ENCODE measurements at places on chromosomes 5 and 9.

DNA sequence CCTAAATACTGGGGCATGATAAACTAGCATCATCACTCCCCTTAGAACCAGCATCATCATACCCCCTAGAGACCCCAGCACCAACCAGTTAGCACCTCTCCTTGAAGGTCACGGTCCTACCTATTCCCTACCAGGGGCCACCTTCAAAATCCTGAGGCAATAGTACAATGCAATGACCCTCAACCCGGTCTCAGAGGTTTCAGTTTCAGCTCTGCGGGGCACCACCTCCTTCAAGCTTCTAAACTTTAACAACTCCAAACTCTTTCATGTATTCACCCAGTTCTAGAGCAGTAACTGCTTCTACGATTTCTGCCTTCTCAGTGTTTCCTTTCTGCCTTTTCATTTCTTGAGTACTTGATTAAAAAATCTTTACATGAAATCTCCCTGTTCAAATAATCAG, 130.1 kb upstream of the EPB41L4A start:
- no peak for DNase-seq

- no peak for DNase-seq
Measured at GRCh38 chr5:148860599-148860998, 34.2 kb downstream of the ADRB2 start.

GRCh38 chr5:176739461-176740051, 70.8 kb upstream of the UNC5A start:
- DNase-seq = no peak

- DNase-seq = no peak
Measured at GRCh38 chr5:85931220-85931619, 686.5 kb upstream of the COX7C start.

- no peak for DNase-seq
Measured at GRCh38 chr9:6247266-6247665, 31.7 kb downstream of the IL33 start.

DNA sequence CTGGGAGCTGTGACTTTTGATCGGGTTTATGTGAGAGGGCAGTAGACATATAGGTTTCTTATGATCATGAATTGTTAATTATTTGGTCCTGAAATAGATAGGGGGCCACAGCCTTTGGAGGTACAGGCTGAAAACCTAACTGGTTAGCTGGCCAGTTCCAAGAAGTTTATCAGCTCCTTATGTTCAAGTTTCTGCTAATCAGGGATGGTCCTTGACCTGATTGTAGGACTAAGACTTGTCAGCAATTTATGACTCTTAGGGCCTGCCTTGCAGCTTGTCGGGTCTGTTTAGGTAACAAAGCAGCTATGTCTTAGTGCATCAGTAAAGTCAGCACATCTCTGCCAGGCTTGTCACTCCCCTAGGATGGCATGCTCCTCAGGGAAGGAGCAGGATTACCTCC, 151.8 kb upstream of the RUSC2 start:
- no peak for DNase-seq

GRCh38 chr5:105288946-105289345, 1726.4 kb upstream of the NUDT12 start:
- no peak for DNase-seq

- no peak for DNase-seq
Measured at GRCh38 chr5:133459474-133460160, 152.7 kb downstream of the FSTL4 start.

DNA sequence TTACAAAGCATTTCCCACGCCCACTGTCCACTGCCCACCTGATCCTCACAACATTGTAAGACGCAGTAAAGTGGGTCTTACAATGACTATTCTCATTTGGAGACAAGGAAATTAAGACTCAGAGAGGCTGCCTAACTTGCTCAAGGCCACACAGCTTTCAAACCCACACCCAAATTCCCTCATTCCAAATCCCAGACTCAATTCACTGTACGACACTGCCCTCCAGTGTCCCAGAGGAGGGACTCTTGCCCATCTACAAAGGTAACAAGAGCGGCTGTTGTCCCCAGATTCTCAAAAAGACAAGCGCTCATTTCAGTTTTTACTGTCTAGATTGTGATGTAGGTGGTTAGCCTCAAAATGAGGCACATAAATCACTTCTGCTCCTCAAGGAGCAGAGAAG, 184.6 kb downstream of the ACTL7B start:
- no peak for DNase-seq

Data from stimulated activated CD4-positive, alpha-beta T cell treated with anti-CD3 and anti-CD28 coated beads, TNF-alpha, amount 100 ng/mL, for 24 hours (primary cell).